ENCODE measurements at places on chromosomes 6 and 20.

DNA sequence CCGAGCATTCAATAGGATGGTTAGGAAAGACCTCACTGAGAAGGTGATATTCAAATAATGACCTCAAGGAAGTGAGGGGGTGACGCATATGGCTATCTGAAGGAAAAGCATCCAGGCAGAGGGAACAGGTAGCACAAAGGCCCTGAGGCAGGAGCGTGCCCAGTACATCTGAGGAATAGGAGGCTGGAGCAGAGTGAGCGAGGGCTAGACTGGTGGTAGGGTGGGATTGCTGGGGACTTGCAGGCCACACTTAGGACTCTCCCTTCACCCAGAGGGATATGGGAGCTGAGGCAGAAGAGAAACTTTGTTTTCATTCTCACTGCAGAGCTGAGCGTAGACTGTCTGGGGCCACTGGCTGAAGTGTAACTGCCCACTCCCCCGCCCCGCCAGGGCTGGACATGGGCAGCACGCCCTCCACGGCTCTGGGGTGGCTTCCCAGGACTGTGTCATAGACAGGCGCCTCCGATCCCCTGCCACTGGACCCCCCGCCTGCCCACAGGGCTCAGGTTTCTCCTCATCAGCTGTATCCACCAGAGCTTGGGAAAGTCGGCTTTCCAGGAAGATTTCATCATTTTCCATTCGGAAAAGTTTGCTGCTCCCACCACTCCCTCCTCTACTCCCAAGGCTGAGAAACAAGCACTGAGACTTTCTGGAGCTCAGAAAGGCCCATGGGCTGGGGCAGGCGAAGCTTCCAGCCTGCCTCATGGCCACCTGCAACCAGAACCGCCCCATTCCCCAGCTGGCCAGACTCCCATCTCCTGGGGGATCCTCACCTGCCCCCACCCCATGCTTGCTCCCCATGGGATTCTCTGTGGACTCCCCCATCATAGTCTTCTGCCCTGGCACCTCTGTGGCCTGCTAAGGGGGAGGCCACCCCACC is 142.6 kb downstream of the MRPL14 start:
- H3K27ac ChIP-seq, result no peak overlapping the region
- no peak for DNase-seq
- no peaks in the 10 kb centered on the region for H3K4me1 ChIP-seq

DNA sequence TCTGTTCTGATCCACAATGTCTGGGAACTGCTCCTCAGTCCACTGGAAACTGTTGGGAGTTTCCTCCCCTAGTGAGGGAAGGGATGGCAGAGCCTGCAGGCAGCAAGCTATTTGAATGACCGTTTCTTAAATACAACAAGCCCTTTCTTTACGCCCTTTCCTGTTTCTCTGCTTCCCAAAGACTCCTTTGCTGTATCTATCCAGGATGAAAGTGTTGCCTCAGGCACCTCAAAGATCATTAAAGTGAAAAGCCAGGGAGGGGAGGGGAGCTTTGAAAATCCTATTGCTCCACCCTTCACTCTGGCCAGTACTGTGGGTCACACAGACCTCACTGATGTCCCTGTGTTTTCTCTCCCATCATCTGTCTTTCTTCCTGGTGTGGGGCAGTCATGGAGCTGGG is 213.1 kb downstream of the RNF144B start:
- no peak overlapping the region for H3K27ac ChIP-seq
- no peak overlapping the region for H3K4me3 ChIP-seq
- no peaks in the 10 kb centered on the region for H3K36me3 ChIP-seq
- DNase-seq, result no peak

GRCh38 chr20:41167118-41167470 is 29.8 kb downstream of the PLCG1 start:
- DNase-seq, result no peak
- H3K4me1 ChIP-seq, result peaks cover 39% of the 10 kb centered on the region
- no peak overlapping the region for H3K4me3 ChIP-seq
- peaks cover 66% of the 10 kb centered on the region for H3K36me3 ChIP-seq
- H3K27ac ChIP-seq, result peak overlapping the region; percentile 59

- peaks cover 67% of the 10 kb centered on the region for H3K4me1 ChIP-seq
- H3K36me3 ChIP-seq, result peaks cover 7% of the 10 kb centered on the region
- DNase-seq, result no peak
- no peak overlapping the region for H3K4me3 ChIP-seq
These were observed 178.5 kb downstream of the ARID1B start for GRCh38 chr6:156955494-156956183.

GRCh38 chr6:109595998-109596397 is 95.0 kb downstream of the AK9 start:
- no peaks in the 10 kb centered on the region for H3K27me3 ChIP-seq
- DNase-seq, result peak; percentile 5
- H3K4me1 ChIP-seq, result peaks cover under 1% of the 10 kb centered on the region
- H3K27ac ChIP-seq, result no peak overlapping the region
- H3K36me3 ChIP-seq, result peaks cover 6% of the 10 kb centered on the region
- H3K4me3 ChIP-seq, result no peak overlapping the region

DNA sequence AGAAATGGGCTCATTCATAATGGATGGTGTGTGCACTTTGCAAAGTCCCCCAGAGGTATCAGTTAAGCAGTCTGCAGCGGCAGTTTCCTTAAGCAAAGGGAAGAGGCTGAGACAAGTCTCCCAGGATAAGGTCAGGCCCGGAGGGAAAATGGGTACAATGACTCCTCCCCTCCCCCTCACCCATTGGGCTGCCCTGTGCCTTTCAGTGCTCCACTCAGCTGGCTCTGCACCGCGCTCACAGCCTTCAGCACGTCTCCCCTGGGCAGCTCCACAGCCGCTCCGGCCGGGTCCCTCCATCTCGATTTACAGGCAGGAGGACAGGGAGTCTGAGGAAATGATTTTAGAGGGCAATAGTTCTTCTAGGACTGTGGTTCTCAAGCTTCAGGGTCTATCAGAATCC is 264.8 kb downstream of the LRFN2 start:
- no peak for DNase-seq
- peaks cover 10% of the 10 kb centered on the region for H3K27me3 ChIP-seq

DNA sequence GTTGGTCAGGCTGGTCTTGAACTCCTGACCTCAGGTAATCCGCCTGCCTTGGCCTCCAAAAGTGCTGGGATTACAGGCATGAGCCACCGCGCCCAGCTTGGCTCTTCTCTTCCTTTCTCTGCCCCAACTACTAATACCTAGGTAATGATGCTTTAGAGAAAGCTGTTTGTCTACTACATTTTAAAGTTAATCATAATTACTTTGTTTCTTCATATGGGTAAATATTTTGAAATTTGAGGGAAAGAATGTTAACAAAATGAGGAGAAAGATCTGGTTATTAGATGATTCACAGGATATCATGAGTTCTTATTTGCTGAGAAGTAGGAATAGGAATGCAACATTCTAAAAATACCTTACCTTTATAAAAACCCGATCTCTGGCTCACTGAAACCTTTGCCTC is 18.4 kb upstream of the PTPRK start:
- H3K36me3 ChIP-seq, result no peaks in the 10 kb centered on the region
- no peak overlapping the region for H3K27ac ChIP-seq
- DNase-seq, result no peak
- H3K4me1 ChIP-seq, result no peaks in the 10 kb centered on the region

DNA sequence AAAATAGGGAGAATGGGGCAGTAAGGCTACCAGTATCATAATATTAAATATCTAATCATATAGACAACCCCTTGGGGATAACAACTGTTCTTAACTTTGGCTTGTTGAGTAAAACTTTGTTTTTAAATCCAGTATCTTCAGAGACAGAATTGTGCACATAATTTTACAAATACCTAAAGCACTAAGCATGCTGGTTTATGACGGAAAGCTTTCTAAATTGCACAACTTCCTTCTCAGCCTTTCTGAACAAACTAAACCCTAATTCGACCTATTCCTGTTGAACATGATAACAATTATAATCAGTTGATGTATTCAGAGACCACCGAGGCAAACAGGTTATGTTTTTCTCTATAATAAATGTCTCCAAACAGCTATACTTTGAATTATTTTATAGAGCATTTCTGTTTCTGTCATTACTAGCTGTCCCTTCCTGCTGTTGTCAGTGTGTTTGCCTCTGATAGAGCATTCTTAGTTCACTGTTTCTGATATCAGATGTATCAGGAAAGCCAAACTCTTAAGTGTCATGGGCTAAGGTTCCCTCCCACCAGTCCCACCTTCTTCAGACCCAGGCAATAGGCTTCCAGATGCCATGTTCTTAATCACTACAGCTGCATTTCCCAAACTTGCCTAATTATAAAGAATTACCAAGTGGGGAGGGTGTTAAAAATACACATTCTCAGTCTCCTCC is 8.7 kb downstream of the ZHX3 start:
- no peaks in the 10 kb centered on the region for H3K27me3 ChIP-seq
- peaks cover 25% of the 10 kb centered on the region for H3K4me1 ChIP-seq
- H3K36me3 ChIP-seq, result no peaks in the 10 kb centered on the region
- no peak for DNase-seq
- no peak overlapping the region for H3K4me3 ChIP-seq
- no peak overlapping the region for H3K27ac ChIP-seq

GRCh38 chr6:166636934-166637333 is 9.9 kb upstream of the RPS6KA2 start:
- no peak for DNase-seq
- peaks cover 7% of the 10 kb centered on the region for H3K4me1 ChIP-seq
- H3K4me3 ChIP-seq, result no peak overlapping the region
- H3K27me3 ChIP-seq, result peaks cover 46% of the 10 kb centered on the region
- H3K27ac ChIP-seq, result no peak overlapping the region

- H3K27me3 ChIP-seq, result no peaks in the 10 kb centered on the region
- H3K4me3 ChIP-seq, result peak overlapping the region; percentile 2
- peaks cover 14% of the 10 kb centered on the region for H3K4me1 ChIP-seq
- peak; percentile 5 for DNase-seq
These were observed 129.2 kb downstream of the PDSS2 start for GRCh38 chr6:107330168-107330567.

- H3K36me3 ChIP-seq, result no peaks in the 10 kb centered on the region
- no peak overlapping the region for H3K27ac ChIP-seq
- H3K27me3 ChIP-seq, result no peaks in the 10 kb centered on the region
- no peak for DNase-seq
- no peaks in the 10 kb centered on the region for H3K4me1 ChIP-seq
- H3K4me3 ChIP-seq, result no peak overlapping the region
These were observed 772.8 kb upstream of the MAN1A1 start for GRCh38 chr6:120122401-120122800.

- H3K36me3 ChIP-seq, result no peaks in the 10 kb centered on the region
- H3K27me3 ChIP-seq, result peaks cover 3% of the 10 kb centered on the region
- H3K27ac ChIP-seq, result no peak overlapping the region
- H3K4me1 ChIP-seq, result no peaks in the 10 kb centered on the region
- no peak overlapping the region for H3K4me3 ChIP-seq
- no peak for DNase-seq
These were observed 35.1 kb upstream of the SMIM8 start for GRCh38 chr6:87287251-87287650.

- H3K4me1 ChIP-seq, result peaks cover 11% of the 10 kb centered on the region
- DNase-seq, result no peak
- H3K36me3 ChIP-seq, result no peaks in the 10 kb centered on the region
- H3K4me3 ChIP-seq, result no peak overlapping the region
- no peak overlapping the region for H3K27ac ChIP-seq
These were observed 70.0 kb upstream of the TOP1 start for GRCh38 chr20:40958598-40958997.

DNA sequence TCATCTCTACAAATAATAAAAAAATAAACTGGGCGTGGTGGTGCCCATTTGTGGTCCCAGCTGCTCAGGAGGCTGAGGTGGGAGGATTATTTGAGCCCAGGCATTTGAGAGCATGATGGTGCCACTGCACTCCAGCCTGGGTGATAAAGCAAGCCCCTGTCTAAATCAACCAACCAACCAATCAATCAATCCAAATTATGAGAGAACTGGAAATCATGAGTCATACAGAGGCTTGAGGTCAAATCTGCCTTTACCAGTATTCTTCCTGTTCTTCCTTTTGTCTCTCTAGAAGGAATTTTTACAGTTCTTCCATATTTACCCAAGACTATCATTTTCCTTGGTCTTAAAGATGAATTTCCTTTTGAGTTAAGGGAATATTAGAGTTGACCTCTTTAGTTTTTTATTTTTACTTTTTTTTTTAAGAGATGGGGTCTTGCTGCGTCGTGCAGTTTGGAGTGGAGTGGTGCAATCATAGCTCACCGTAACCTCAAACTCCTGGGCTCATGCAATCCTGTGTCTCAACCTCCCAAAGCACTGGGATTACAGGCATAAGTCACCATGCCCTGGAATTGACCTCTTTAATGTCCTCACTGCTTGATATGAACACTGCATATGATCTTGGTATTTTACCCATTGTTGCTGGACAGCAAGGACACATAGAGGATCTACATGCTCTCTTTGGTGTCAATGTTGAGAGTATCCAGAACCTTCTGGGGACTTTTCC is 44.1 kb upstream of the TXNDC5 start:
- H3K4me1 ChIP-seq, result no peaks in the 10 kb centered on the region
- no peak overlapping the region for H3K4me3 ChIP-seq
- DNase-seq, result no peak
- H3K27ac ChIP-seq, result no peak overlapping the region
- H3K36me3 ChIP-seq, result no peaks in the 10 kb centered on the region
- H3K27me3 ChIP-seq, result peaks cover 10% of the 10 kb centered on the region

- H3K4me3 ChIP-seq, result no peak overlapping the region
- H3K27ac ChIP-seq, result no peak overlapping the region
These were observed 100.6 kb downstream of the RAMACL start for GRCh38 chr6:166485651-166486535.

GRCh38 chr6:45577836-45578504 is 200.2 kb upstream of the SUPT3H start:
- H3K4me3 ChIP-seq, result no peak overlapping the region
- peaks cover 6% of the 10 kb centered on the region for H3K4me1 ChIP-seq
- H3K36me3 ChIP-seq, result peaks cover 14% of the 10 kb centered on the region
- no peaks in the 10 kb centered on the region for H3K27me3 ChIP-seq
- no peak overlapping the region for H3K27ac ChIP-seq
- no peak for DNase-seq

- H3K27me3 ChIP-seq, result no peaks in the 10 kb centered on the region
- H3K27ac ChIP-seq, result no peak overlapping the region
- H3K4me3 ChIP-seq, result no peak overlapping the region
- H3K36me3 ChIP-seq, result no peaks in the 10 kb centered on the region
- DNase-seq, result no peak
These were observed 127.0 kb downstream of the UST start for GRCh38 chr6:148873868-148874267.

DNA sequence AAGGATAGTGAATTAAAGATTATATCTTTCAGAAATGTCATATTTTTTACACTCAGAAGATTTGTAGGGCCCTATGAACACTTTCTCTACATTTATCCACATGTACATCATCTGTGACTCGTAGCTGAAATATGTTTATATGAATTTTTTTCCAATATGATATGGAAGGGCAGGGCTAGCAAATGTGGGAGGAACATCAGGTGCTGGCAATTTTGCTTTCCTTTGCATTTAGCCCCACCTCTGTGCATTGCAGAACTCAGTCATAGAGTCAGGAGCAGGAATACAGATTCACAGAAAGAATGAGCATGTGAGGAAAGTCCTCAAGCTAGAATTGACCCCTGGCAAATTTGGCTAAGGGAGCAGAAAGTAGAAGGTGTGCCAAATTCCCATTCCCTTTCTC is 129.9 kb downstream of the CRYBG1 start:
- H3K4me3 ChIP-seq, result no peak overlapping the region
- peaks cover 3% of the 10 kb centered on the region for H3K27me3 ChIP-seq
- H3K4me1 ChIP-seq, result peaks cover 7% of the 10 kb centered on the region
